ENCODE measurements at places on chromosomes 13 and 19.

GRCh38 chr19:19105365-19106055, 32.8 kb downstream of the TMEM161A start:
- peak; percentile 61 for DNase-seq

DNA sequence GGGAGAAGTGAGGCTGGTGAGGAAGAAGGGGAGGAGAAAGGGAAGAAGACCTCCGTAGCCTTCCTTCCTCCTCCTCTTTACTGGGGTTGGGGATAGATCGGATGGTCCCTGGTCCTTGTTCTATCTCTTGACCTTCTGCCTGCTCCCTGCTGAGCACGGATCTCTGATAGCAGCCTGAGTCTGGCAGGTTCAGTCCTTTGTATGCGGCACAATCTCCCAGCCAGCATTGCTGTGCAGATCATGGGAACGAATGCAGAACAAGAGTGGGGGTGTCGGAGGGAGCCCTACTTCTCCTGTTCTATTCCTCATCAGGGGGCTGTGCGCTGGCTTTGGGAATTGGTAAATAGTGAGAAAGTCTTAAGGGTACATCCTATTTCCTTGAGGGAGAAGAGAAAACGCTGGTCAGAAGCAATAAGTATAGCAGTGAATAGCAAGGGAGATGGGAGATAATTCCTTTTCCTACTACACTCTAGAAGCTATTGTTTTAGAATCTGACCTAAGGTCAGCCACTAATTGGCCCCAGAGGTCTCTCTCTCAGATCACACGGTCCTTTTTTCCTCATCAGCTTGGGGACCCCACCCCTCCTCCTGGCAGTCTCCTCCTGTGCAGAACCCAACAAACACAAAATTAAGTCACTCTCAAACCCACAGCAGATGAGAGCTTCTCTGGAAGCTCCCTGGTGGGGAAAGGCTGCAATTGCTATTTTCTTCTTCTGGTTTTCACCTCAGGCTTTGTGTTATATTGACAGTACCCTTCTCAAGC, 41.0 kb downstream of the KL start:
- DNase-seq = peak; percentile 8

DNA sequence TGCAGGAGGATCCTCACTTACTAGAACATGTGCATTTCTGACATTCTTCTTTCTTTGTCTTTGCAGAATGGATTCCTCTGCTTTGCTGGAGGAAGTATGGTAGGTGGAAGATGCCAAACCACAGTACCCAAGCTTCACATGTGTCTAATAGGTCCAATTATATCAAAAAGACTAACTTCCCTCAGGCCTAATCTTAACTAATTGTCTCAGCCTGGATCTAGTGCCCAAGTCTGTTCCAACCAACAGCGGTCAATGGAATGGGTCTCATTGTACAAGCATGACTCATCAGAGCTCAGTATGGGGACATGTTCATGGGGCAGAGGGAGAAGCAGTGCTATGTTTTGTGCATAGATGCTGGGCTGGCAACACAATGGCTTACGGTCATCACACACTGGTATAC, 81.6 kb upstream of the CSNK1A1L start:
- DNase-seq = no peak

GRCh38 chr19:18774782-18775444, 16.2 kb downstream of the COMP start:
- no peak for DNase-seq

DNA sequence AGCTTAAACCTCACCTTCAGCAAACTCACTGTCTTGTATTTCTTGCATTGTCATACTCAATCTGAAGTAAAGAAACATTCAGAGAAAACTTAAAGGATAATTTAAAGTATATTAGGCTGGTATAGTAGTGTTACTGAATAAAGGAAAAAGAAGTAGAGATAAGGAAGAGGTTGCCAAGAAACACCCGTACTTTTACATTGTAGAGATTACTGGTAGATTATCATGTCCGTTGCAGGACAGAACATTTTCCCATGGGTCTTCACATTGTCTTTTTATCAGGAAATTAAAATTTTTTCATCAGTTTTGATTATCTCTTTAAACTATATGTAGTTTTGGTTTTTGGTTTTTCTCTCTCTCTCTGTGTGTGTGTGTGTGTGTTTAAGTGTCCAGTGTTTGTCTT, 19.9 kb upstream of the GPR183 start:
- no peak for DNase-seq

Data from NCI-H526 treated with DMSO at 0.1 percent for 48 hours (cell line).